Activated CD8-positive, alpha-beta T cell treated with anti-CD3 and anti-CD28 coated beads for 36 hours (primary cell): ENCODE measurements at places on chromosomes 12 and 14. TPM values are rescaled to one million over a fixed set of nuclear protein-coding genes. Genes with fewer than 3 reads are reported as not detected.

Gene ADGRD1
- total RNA-seq, result 0.27 TPM

DNA sequence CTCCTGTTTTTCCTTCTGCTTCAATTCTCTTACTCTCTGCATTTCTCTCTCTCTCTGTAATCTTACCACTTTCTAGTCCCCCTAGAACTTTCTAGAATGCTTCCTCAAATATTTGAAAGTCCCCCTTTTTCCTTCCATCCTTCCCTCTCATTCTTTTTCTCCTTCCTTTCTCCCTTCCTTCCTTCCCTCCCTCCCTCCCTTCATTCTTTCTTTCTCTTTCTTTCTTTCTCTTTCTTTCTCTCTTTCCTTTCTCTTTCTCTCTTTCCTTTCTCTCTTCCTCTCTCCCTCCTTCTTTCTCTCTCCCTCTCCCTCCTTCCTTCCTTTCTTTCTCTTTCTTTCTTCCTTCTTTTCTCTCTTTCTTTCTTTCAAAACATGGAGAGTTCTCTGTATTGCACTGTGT is 201.4 kb upstream of the IGF1 start:
- H3K27me3 ChIP-seq, result no peaks in the 10 kb centered on the region
- H3K36me3 ChIP-seq, result no peaks in the 10 kb centered on the region
- H3K4me1 ChIP-seq, result no peaks in the 10 kb centered on the region
- no peak for DNase-seq

- no peak overlapping the region for H3K4me3 ChIP-seq
- DNase-seq, result no peak
- H3K36me3 ChIP-seq, result no peaks in the 10 kb centered on the region
- no peaks in the 10 kb centered on the region for H3K4me1 ChIP-seq
- no peak overlapping the region for H3K27ac ChIP-seq
These were observed 96.6 kb downstream of the EMP1 start for GRCh38 chr12:13293096-13293495.

DNA sequence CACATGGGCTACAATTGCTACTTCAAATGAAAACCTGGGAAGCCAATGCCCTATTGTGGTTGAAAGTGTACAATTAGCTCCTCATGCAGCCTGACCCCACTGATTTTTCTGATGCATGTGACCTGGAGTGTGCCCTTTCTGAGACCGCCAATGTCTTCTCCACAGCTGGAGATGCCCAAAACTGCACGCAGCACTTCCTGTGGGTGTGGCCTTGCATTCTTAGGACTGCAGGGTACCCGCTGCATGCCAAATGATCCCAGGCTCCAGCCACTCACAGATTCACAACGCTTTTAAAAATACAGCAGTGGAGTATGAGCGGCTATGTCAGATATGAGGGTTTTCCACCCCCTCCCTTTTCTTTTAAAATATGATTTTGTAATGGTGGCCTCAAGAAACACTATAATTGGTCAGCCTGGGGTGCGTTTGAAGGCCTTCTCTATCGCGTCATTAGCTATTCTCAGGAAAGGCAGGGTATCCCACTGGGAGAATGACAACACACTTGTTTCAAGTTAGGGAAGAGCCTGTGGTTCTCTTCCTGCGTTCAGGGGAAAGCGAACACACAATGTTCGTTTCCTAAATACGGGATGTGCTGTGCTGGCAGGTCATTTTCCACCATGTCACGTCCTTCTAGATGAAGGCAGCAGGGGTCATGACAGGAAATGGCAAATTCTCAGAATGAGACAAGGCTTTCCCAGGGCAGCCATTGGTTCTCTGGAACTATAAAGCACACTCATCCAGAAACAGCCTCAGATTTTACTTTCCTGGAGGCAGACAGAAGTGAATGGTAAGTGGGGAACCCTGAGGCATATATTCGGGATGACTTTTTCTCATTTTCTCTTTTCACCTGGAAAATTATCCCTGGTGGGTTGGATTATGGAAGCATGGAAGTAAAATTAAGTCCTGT is at the start of gene APOLD1:
Gene APOLD1 (plus strand): TSS at position 749 of the 904 bp plus-strand sequence. CDS start 33 bp downstream, at position 782.
- peaks cover 2% of the 10 kb centered on the region for H3K36me3 ChIP-seq
- DNase-seq, result no peak
- H3K27me3 ChIP-seq, result no peaks in the 10 kb centered on the region
- H3K4me1 ChIP-seq, result peaks cover 36% of the 10 kb centered on the region
- peak within 1 kb of the TSS; percentile 76 for H3K27ac ChIP-seq

Gene LRRC10
- total RNA-seq, result not detected

Gene DBX2
- total RNA-seq, result not detected

GRCh38 chr12:69150083-69150795 is 89.1 kb upstream of the CPSF6 start:
- no peaks in the 10 kb centered on the region for H3K36me3 ChIP-seq
- no peak overlapping the region for H3K4me3 ChIP-seq
- no peak for DNase-seq
- H3K4me1 ChIP-seq, result peaks cover 20% of the 10 kb centered on the region
- no peaks in the 10 kb centered on the region for H3K27me3 ChIP-seq

- H3K27ac ChIP-seq, result no peak overlapping the region
- DNase-seq, result no peak
- H3K4me1 ChIP-seq, result no peaks in the 10 kb centered on the region
- H3K27me3 ChIP-seq, result peaks cover 26% of the 10 kb centered on the region
These were observed 31.7 kb downstream of the SRRM4 start for GRCh38 chr12:119013023-119013422.

DNA sequence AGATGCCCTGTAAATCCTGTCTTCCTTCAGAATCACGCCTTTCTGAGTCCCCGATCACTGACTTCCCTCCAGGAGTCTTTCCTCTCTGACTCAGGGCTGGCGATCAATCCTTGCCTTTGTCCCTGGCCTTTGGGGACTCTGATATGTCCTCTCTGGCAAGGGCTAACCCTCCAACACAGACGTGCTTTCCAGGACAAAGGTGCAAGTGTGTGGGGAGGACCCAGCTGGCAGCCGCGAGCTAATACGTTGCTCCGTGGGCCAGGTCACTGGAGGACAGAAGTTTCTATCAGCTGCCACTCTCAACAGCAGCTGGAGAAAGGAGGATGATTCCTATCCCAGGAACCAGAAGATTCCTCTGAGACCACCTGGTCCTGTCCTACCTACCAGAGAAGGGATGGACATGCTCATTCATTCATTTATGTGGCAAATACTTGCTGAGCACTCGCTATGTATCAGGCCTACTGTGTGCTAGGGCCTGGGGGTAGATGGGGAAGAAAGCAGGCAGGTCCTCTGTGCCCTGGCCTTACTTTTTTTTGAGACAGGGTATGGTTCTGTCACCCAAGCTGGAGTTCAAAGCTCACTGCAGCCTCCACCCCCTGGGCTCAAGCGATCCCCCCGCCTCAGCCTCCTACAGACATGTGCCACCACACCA is 8.5 kb upstream of the SCARB1 start:
- peaks cover 7% of the 10 kb centered on the region for H3K4me1 ChIP-seq
- H3K27ac ChIP-seq, result no peak overlapping the region
- no peaks in the 10 kb centered on the region for H3K36me3 ChIP-seq

Gene CCND2
- total RNA-seq, result 617 TPM

GRCh38 chr12:66629138-66629870 is 49.6 kb downstream of the GRIP1 start:
- DNase-seq, result no peak
- no peaks in the 10 kb centered on the region for H3K36me3 ChIP-seq
- no peak overlapping the region for H3K27ac ChIP-seq
